ENCODE measurements at places on chromosomes 3 and 15.

- peak; percentile 46 for DNase-seq
These were observed 33.5 kb upstream of the CSPG5 start for GRCh38 chr3:47612178-47612577.

- no peak for DNase-seq
These were observed 248.3 kb upstream of the CCDC54 start for GRCh38 chr3:107128946-107129345.

GRCh38 chr3:51657234-51657633, 13.8 kb upstream of the TEX264 start:
- no peak for DNase-seq

DNA sequence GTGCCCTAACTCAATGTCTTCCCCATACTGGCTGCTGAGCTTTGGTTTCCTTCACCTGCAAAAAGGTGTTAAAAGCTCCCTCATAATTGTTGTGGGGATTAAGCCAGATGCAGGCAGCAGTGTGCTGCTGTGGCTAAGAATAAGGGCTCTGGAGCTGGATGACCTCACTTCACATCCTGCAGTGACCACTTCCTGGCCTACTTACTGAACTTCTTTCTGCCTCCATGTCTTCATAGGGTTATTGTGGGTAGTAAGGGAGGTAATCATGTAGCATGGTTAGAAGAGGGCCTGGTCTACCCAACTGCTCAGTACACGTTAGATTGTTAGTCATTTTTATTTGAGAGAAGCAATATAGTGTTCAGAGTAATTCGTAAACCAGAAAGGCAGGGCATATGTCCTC, 18.4 kb downstream of the GYG1 start:
- no peak for DNase-seq

Data from GM04503 (cell line).